ENCODE measurements at places on chromosomes 12 and 14.

DNA sequence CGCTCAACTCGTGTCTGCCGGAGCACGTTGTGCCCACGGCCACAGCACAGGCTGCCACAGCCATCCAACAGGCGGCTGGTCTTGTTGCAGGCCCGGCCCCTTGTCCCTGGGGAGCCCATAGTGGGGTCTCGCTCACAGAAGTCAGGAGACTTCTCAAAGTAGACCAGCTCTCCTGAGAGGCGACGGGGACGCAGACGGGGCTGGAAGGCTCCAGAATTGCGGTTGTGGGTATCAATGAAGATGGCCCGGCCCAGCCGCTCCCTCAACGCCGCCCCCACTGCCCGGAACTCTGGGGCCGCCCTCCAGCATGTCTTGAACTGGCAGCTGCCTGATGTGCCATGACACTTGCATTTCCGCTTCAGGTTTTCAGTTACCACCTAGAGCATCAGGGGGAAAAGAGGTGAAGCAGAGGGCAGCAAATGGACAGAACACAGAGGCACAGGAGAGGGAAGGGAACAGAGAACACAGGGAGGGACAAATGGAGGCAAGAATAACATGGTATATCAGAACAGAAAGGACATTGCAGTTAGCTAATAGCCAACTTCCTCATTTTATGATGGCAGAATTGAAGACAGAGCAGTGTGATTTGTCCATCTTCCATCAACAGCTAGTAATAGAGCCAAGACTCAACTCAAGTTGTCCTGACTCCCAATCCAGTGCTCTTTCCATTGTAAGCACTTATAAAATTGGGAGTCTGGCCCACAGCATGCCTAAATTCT is 5.2 kb downstream of the WNT10B start:
- no peak for DNase-seq

DNA sequence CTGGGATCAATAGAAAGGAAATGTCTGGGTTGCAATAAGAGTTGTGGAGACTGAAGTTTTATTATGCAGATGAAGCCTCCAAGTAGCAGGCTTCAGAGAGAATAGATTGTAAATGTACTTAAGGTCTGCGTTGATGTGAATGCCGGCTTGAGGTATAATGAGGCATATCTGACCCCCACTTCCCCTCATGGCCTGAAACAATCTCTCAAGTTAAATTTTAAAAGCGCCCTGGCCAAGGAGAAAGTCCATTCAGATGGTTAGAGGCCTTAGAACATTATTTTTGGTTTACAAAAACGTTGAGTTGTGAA is 28.3 kb upstream of the HIGD1C start:
- DNase-seq = no peak

DNA sequence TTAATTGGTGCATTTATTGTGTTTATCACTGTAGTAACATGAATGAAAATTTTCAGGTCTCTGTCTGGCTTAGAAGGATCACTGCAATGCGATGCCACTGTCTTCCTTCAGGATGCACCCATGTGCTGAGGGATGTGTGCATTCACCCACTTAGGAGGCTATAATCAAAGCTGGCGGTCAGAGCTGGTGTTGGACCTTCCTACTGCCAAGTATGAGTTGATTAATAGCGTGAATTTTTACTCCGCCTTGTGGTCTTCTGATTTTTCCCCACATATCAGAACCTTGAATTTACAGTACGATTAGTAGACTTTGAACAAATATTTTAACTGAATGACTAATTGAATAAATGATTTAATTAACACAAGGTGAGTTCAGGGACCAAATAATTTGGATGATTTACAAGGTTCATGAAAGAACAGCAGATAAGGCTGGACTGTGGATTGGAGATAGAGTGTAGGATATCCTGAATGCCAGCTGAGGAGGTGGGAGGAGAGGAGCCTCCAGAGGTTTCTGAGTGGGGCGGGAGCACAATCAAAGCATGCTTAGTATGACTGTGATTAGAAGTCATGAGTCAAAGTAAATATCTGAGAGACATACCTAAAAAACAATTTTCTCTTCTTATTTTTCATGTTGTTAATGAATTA is 50.1 kb downstream of the RERG start:
- no peak for DNase-seq

GRCh38 chr14:90624227-90624626 is 192.0 kb downstream of the TTC7B start:
- DNase-seq = peak; percentile 44

DNA sequence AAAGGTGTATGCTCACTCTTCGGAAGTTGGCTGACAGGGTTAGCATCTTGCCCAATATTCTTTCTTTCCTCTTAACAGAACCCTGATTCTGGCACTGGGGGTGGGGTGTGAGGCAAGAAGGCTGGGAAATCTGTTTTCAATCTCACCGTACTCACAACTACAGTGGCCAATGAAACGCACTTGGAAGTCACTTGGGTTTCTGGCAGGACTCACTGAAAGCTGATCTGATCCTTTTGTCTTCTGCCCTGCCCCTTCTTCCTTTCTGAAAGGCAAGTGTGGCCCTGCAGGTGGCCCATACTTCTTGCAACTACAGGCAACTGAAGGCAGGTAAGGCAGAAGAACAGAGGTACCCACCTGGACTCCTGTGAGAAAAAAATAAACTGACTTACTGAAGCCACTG is 106.9 kb downstream of the STXBP6 start:
- peak; percentile 41 for DNase-seq

DNA sequence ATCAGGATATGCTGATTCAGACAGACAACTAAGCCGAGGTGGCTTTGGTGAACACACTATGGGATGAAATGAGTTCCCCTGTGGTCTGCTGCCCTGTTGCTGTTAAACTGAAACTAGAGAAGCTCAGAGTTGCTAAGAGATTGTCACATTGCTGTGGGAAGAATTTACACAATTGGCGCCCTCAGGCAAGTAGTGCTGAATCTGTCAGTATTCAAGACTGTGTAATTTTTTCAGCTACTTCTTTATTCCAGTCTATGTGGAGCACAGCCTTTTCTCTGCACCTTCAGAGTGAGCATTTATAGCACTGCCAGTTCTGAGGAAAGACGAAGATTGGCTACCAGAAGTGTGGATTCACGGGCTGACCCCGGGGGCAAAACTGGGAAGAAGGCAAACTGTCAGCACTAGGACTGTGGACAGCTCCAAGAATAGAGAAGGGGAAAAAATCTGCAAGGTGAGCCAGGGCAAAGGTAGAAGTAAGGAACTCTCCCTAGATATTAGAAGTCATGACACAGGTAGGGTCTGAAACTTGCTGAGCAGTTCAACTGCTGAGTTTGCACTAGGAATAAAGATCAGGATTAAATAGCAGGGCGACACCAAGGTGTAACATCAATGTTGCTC is 218.8 kb upstream of the TMPO start:
- DNase-seq = no peak

- peak; percentile 3 for DNase-seq
These were observed 353.6 kb downstream of the LRFN5 start for GRCh38 chr14:41960281-41960680.

DNA sequence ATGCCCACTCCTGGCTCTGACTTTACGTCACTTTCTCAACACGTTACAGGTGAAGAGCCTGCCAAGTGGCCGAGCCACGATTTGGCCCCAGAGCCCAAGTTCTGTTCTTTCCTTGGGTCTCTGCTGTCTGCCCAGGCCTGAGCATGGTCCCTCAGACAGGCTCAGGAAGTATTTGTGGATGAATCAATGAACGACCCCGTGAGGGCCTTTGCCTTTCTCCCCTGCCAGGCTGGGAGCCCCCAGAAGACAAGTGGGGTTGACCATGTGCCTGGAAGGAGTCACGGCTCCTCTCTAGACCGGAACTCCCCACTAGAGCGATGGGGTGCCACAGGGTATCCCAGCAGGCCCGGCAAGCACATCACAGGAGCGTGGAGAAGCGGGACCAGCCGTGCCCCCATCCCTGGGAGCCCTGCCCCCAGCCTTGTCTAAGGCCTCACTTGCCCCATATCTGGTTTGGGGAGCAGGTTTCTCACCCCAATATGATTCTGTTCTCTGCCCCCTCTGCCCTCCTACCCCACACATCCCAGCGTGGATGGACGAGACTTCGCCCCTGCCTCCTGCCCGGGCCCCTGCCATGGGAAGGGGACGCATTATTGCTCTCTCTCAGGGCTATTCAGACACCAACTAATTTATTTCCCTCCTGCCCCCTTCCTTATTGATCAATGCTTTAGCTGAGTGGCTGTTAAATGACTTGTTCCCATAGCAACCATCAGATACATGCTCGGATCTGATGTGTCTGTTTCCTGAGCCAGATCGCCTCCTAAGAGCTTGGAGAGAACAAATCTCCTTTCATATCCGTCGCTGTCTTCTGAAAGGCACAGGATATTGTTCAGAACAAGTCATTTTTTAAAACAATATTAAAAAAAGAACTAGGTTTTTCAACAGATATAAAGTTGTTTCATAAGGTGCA is 69.0 kb downstream of the DIO3 start:
- DNase-seq = no peak

GRCh38 chr14:89244720-89245119 is 172.3 kb downstream of the FOXN3 start:
- DNase-seq = no peak

DNA sequence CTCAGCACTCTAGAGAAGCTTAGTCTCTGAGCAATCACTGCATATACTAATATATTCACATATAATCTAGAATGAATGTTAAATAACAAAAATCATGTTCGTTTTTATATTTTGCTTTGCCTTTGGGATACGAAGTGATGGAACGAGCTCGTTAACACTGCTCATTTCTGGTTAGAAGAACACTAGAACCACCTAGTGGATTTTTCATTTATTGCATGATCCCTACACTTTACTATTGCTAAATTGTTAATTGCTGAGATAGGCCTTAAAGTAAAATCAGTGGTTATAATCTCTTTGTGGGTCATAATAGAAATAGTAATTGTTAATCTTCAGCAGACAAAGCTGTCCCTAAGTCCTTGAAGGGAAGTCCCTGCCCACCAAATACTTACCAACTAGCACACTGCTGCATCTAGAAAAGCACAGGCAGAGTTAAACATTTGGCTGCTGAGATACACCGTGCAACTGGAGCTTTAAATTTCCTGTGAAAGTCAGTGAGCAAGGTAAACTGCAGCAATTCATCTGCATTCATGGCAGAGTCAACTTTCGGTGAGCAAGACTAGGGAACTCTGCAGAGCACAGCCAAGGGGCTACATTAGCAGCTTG is 353.7 kb downstream of the APAF1 start:
- peak; percentile 31 for DNase-seq

Measured in fibroblast of skin of right biceps (primary cell).